Coronary artery (tissue), 2 donors: ENCODE measurements at places on chromosomes 7 and 10.

GRCh38 chr7:57772126-57772924 is 322.3 kb downstream of the ZNF716 start:
- peak; percentile 41 for DNase-seq

DNA sequence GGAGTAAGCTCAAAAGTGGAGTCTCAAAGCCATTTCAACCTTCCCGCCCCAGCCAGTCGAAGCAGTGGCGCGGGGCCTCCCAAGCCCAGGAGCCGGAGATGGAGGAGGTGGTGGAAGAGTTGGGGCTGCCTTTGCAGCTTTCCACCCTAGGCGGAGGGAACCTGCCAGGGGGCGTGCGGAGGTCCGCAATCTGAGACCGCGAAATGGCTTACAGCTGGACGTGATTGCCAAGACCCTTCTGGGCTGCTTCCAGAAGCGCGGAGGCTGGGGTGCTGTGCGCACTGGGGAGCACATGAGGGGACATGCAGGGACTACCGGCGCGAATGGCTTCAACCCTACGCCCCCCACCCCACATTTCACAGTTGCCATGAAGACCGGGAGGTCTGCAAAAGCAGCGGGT is 86.2 kb downstream of the PRR15 start:
- no peak for DNase-seq

DNA sequence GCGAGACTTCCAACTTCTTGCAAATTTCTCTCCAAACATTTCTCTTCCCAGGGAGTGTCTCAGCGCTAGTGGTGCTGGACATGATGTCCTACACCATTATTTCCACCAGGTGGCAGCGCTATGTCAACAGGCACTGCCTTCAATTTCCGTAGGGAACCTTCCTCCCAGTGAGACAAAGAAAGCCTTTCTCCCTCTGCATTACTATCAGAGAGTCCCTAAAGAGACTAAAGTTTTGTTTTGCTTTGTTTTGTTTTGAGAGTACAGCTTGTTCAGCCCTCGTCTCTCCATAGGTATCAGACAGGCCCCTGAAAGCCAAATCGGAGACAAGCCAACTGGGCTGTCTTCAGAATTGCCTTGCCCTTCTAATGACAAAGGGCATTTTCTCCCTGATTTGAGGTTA is 44.2 kb upstream of the GGCT start:
- no peak for DNase-seq

- no peak for DNase-seq
These were observed 39.7 kb upstream of the TNKS2 start for GRCh38 chr10:91758303-91759146.

DNA sequence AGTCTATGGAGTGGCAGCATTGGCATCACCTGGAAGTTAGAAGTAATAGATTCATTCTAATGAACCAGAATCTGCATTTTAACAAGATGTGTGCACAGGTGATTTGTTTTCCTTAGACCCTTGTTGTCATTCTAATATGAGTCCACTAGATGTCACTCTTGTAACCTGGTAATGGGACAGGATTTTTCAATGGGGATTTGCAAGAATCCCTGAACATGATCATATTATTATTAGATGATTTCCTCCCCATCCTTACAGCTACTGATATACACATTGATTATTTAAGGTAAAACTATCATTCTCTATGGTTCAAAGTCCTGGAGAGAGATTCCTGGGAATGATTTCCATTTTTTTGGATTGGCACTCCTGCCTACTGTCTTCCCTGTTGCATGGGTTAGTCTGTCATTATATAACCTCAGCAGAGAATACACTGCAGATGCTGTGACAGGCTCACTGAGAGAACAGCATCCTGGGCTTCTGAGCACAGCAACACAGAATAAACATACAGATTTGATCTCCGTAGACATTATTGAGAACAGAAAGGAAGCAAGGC is 194.9 kb downstream of the SUGCT start:
- DNase-seq, result no peak

DNA sequence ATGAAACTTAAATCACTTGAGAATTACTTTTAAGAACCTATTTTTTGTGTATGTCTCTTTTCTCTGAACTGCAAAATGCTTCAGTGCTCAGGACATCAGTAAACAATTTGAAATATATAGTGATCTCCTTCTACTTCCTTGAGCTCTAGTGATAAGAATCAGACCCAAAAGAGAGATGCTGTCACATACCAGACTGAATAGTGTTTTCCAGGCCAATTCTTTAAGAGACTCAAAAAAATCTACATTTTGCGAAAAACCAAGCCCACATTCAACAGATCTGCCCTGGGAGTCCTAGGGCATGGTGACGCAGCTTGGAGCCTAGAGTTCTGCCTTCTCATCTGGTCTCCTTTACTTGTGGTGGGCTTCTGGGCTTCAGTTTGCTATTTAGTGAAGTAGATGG is 72.1 kb upstream of the SLC13A1 start:
- no peak for DNase-seq

DNA sequence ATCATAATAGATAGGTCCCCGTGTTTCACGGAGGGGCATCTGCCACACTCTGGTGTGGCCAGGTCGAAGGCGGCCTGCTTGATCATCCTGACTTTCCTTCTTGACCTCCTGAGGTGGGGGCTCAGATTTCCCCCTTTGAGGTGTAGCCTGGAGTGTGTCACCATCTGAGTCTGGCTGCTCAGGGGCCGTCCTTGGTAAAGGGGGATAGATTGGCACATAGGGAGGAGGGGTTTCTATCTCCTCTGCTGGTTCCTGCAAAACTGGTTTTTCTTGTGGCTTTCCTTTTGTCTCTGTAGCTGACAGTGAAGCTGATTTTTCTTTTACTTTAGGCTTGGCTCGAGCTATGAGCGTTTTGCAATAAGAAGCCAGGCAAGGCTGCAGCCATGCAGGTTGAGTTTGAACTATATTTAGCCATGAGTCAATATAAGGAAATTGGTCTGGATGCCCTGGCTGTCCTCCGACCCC is 7.1 kb upstream of the ZNF117 start:
- DNase-seq, result no peak

DNA sequence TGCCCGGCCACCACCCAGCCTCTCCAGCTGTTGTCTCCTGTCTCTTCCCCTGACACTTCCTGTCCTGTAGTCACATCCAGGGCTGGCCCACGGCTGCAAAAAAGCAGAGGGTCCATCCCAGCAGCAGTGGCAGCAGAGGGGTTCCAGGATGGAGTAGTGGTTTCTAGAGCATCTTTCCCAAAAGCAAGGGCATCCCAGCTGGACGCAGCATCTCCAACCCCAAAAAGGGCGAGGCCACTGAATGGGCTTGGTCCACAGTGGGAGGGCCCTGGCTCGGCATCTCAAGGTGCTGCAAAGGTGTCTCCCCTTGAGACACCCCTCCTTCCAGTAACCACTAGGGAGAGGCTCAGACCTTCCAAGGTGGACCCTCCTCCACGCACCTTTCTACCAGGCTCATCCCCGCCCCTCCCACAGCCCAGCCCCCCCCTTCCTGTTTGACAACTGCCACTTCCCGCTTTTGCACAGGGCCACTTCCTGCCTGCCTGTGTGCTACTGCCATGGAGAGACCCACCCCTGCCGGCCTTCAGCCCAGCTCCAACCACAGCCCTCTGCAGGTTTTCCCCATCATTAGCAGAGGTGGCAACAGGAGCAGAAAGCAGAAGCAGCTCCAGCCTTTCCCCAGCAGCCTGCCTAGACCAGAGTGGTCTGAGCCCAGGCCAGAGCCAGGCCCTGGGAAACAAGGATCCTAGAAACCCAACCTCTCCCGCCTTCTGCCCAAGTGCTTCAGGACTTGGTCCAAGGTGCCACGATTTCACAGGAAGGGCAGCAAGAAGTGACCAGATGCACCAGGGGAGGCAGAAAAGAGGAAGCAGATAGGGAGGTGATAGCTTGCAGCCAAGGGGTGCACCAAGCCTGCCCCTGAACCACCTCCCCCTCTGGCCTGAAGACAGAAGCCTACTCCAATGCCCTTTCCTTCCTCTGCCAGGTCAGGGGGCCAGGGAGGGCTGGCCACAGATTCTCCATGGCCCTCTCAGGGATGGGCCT is 8.6 kb downstream of the CAMK2G start:
- DNase-seq, result no peak

DNA sequence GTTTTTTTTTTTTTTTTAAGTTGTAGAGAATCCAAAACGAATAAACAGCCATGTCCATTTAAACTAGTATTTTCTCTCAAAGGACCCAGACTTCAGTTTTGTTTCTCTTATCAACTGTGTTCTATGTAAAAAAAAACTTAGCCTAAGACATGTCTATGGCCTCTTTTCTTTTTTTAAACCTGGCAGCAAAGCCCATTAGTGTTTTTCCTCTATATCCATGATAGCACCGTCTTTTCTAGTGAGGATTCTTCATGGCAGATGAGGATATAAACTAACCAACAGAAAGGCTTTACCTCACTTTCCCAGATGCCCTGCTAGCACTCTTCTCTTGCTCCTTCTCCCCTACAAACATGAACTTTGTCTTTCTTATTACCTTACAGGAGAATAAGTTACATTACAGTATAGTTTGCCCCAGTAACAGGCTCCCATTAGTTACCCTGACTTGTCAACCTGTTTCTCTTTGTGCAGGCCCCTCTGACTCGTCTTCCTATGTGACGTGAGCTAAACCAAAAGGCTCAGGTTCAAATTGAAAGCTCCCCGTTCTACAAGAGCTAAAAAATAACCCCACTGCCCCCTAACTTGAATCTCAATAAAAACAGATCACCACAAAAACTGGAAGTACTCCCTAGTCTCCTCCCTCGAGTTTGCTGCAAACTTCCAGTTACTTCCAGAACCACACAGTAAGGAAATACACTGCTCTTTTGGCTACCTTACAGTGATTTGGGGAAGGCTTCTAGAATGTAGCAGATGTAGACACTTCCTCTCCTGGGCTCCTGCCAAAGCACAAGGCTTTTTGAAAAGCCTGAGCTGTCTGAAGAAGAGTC is 20.1 kb downstream of the P4HA1 start:
- no peak for DNase-seq

GRCh38 chr10:86262688-86263181 is 103.9 kb downstream of the GRID1 start:
- peak; percentile 41 for DNase-seq

GRCh38 chr7:97407106-97407505 is 289.6 kb downstream of the SDHAF3 start:
- no peak for DNase-seq

DNA sequence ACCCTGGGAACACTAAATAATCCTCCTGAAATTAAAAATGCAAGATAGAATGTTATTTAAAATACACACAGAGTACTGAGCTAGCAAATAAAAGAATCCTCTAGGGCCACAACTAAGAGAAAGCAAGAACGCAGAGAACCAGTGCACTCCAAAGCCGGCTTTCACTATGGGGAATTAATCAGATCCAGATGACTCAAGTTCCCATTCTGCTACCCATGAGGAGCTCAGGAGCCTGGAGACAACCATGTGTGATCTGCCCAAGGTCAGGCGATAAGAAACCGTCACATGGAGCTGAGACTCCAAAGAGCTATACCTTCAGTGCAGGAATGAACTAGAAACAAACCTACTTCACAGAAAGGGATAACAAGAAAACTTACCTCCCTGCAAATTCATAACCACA is 19.5 kb upstream of the CYREN start:
- DNase-seq, result no peak

DNA sequence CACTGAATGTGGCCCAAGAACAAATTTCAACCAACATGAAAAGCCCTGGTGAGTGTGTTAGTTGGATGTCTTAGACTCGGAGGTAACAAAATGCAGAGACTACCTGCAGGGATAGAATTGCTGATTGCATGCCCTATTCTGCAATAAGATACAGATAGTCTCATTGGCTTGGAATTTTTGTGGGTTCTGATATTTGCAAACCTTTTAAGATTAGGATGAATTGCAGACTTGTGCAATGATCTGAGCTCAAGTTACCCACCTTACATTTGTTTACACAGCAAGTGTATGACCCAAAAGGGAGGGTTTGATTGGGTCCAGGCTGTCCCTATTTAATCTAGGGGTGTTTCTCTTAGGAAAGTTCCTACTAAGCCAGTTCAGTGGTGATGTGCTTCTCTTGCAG is 45.4 kb downstream of the GPR37 start:
- no peak for DNase-seq

GRCh38 chr7:107318523-107319160 is 149.8 kb downstream of the HBP1 start:
- DNase-seq, result no peak

DNA sequence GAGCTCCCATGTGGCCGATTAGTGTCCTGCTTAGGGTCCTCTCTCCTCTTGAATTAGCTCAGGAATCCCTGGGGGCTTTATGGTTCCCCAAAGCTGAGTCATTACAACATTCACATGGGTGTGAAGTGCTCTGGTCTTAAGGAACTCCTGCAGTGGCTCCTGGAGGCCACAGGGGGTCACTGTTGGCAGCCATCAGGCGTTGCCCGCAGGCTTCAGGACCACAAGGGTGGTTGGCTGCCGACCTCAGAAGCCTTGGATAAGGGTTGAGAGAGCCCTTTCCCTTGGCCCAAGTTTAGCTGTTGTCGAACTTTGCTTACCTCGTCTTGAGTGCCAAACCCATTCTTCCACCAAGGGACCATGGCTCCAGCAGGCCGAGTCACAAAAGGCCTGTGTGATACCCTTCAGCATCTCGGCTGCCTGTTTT is 61.7 kb downstream of the SH2D4B start:
- peak; percentile 64 for DNase-seq
